ENCODE measurements at places on chromosomes 5 and 9. TPM values are rescaled to one million over a fixed set of nuclear protein-coding genes. Genes with fewer than 3 reads are reported as not detected.

The KCNV2 gene
- total RNA-seq: not detected

DNA sequence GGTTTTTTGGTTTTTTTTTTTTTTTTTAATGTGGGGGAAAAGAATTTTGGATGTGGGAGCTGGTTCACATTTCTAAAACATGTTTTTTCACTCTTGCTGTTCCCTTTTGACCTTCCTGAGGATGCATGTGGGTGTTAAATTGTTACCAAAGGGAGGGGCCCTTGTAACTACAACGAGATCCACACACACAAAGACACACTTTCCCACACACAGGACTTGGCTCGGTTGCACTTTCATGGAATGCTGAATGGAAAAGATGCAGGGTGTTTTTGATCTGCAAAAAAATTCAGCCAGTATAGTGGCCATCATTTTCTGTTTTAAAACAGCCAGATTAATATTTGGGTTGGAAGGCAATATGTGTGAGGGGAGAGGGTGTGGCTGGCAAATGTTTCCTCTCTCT is 576.9 kb downstream of the EBF1 start:
- no peaks in the 10 kb centered on the region for H3K4me1 ChIP-seq
- H3K4me3 ChIP-seq: no peak overlapping the region
- H3K27ac ChIP-seq: no peak overlapping the region
- no peaks in the 10 kb centered on the region for H3K36me3 ChIP-seq
- H3K27me3 ChIP-seq: no peaks in the 10 kb centered on the region

GRCh38 chr9:93658184-93658925 is 82.0 kb downstream of the PHF2 start:
- H3K27me3 ChIP-seq: no peaks in the 10 kb centered on the region
- H3K27ac ChIP-seq: no peak overlapping the region
- H3K36me3 ChIP-seq: peaks cover 14% of the 10 kb centered on the region
- H3K4me1 ChIP-seq: no peaks in the 10 kb centered on the region
- DNase-seq: no peak

The IFNA10 gene
- total RNA-seq: not detected

The ANKDD1B gene
- 0.18 TPM for total RNA-seq

Data from activated CD4-positive, alpha-beta memory T cell treated with anti-CD3 and anti-CD28 coated beads, Interleukin-2, amount 10 ng/mL, durations not matched to agents 7 days and 5 days (primary cell).